Fibroblast of skin of left biceps (primary cell): ENCODE measurements at places on chromosomes 5 and 9.

DNA sequence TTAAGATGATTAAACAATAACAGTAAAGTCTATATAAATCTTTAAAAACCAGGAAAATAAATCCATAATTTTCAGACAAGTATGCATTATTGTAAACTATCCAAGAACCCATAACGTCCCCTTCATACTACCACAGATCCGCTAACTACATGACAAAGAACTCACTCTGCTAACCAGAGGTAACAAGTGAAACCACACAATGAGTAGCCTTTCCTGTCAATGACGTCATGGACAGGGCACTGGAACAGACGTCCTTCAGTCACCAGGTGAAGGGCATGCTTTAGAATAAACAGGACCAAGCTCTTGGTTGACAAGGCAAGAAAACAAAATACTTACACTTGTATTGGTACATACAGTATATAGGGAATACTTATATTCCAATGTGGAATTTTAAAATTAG lies 45.2 kb downstream of the RNF130 start:
- no peak for DNase-seq

DNA sequence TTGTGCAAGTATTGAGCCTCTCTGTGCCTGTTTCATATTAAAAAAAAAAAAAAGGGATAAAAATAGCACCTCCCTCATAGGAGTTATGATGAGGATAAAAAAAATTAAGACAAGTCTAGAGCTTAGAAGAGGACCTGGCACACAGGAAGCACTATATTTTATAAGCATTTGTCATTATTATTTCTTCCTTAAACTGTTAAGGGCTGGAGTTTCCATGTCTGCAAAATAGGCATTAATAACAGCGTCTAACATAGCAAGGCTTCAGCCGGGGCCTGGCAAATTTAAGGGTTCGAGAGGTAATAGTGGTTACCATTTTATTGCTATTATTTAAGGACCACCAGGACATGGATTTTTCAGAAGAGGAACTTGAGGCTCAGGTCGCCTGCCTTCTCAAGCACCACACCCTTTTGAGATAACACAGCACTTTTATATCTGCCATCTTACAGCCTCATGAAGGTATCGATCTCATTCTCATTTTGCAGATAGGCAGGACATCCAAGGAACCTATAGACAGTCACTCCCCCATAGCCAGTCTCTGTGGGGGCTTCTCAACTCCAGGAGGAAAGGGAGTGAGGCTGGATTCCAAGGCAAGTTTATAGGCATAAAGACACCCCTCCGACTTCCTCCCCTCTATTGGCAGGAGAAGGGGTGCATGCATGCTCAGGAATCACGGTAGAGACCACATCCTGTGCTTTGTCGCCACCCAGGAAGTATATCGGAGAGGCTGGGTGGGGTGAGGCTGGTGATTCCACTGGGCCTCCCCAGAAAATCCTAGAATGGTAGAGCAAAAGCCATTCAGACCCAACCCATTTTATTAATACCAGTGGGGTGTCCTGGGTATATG lies 2.4 kb downstream of the ANXA6 start:
- DNase-seq = no peak

DNA sequence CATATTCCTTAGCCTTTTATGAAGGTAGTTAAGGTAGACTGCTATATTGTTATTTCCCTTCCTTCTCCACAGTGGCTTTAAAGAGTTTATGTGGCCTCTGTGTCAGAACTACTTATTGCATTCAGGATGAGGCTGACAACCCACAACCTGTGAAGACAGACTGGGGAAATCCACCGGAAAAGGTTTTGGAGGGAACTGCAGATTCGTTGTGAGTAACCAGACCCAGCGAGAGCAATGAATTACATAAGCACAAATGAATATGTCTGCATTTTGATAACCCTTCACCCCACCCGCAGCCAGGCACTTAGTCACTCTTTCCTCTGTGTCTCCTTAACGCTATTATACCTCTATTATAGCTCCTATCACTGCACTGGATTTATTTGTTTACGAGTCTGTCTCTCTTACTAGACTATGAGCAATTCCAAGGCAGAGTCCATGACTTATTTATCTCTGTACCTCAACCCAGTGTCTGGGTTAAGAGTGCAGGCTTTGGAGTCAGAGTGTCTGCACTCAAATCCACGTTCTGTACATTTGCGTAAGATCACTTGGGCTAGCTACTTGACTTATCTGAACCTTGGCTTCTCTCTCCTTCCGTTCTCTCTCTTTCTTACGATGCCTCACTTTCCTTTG lies 19.2 kb downstream of the KCTD16 start:
- no peak for DNase-seq

DNA sequence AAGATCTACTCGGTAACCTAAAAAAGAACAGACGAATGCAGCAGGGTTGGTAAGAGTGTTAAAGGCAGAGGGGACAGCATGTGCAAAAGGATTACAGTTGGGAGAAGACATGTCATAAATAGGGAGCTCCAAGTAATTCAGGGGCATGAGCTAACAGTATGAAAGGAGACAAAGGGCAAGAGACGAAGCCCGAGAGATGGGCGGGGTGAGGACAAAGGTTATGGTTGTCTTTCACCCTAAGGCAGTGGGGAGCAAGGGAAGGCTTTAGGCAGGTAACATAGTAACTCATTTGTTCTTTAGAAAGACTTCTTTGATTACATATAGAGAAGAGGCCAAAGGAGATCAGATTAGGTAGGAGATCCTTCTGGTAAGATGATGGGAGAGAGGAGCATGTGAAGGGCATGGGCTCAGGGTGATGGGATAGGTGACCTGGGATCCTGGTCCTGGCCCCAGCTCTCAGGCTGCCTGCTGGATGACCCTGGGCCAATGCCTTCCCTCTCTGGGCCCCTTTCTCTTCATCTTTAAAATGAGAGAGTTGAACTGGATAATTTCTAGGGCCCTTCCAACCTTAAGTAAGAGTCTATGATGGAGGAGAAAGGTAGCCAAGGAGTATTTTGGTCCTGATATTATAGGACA lies 19.5 kb downstream of the MORN5 start:
- no peak for DNase-seq

GRCh38 chr5:41414598-41414997 lies 95.8 kb downstream of the PLCXD3 start:
- DNase-seq = peak; percentile 53

DNA sequence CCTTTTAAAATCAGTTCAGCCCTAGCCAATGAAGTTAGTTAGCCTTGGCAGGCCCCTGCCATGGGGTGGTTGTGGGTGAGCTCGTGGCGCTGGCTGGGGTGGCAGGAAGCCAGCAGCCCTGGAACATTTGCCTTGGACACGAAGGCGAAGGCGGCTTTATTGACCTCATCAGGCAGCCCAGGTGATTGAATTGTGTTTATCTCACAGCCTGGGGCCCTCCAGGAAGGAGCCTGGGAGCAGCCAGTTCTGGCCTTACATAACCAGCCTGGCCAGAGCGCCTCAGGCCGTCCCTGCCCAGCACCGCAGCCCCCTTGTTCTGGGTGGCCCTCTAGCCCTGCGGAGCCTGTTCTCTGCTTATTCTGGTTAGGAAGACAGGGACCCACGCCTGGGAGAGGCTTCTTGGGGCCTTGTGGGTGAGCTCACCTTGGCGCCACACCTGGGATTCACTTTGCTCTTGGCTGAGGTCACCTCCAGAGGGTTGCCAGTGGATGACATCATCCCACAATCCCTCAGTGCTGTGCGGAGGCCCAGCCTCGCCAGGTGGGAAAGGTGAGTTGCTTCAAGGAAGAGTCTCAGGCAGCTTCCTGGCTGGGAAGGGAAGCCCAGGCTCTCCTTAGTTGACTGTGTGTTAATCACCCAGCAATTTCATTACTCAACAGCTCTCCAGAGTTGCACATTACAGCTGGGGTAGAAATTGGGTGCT lies 54.4 kb upstream of the RPL26L1 start:
- no peak for DNase-seq

GRCh38 chr5:171650597-171650996 lies 135.0 kb upstream of the SMIM23 start:
- no peak for DNase-seq

- DNase-seq = peak; percentile 56
These were observed 37.4 kb downstream of the PRRX2 start for GRCh38 chr9:129702589-129703520.

DNA sequence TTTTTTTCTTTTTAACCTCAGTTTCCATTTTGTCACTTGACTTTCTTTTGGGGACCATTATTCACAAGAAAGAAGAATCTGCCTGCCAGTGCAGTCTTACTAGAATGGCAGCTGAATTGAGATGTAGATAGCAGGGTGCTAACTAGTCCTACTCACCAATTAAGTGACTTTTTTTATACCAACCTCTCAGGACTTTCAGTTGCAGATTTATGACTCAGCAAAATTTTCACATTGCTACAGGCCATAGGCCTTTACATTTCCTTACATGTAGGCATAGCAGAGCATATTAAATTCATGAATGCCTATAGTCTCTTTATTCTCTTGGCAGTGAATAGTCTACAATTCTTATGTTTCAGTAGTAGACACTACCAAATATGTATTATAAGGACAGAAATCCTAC lies 54.0 kb upstream of the FKTN start:
- no peak for DNase-seq

- no peak for DNase-seq
These were observed 4.8 kb upstream of the ENTPD2 start for GRCh38 chr9:137058521-137059234.

DNA sequence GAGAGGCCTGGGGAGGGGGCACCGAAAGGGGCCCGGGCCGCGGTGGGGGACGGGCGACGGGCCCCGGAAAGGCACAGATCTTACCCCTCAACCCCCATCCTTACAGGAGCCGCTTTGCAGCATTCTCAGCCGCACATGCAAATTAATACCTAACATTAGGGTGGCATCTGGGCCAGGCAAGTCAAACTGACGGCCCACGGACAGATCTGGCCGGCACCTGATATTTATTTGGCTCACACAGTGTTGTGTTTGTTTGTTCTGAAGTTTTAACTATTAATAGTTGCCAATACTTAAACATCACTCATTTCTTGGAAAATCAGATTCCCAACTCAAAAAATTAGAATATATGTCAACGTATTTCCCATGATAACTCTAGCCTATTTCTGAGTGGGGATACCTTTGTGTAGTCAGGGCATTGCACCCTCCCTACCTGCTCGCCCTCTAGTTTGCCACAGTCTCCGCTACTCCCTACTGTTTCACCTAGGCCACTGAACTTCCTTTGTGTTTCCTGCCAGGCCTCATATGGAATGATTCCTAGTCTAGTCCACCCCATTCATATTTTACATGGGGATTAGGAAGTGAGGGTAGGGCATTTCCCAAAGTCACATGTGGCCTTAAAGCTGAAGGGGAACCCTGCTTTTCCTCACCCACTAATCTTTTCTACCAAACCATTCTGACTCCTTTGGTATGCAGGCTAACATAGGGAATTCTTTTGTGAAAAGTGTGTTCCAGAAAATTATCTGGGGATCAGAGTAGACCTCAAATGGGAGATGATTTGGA lies 71.9 kb upstream of the LARP1 start:
- DNase-seq = no peak

- no peak for DNase-seq
These were observed 55.6 kb upstream of the KCNIP1 start for GRCh38 chr5:170448221-170448620.

DNA sequence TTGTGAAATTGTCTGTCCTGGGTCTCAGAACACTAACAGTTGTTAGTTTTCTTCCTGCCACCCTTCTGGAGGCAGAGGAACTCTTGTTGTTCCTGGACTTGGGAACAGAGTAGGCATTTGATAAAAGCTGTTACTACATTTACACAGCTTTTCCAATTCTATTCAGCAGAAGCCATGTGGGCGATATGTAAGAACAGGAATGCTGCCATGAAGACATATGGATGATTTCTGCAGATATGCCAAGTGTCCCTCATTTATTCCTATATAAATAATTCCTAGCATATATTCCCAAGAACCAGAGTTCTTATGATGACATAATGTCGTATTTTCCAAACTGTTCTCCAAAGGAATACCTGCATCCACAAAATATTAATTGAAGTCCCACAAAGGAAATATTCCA lies 135.9 kb upstream of the DAB2 start:
- DNase-seq = no peak

- no peak for DNase-seq
These were observed 119.8 kb downstream of the SSBP2 start for GRCh38 chr5:81631124-81631523.

- DNase-seq = no peak
These were observed 81.6 kb upstream of the KLF4 start for GRCh38 chr9:107571148-107571547.

- DNase-seq = no peak
These were observed 93.5 kb downstream of the SSBP2 start for GRCh38 chr5:81657386-81657785.

- DNase-seq = no peak
These were observed 415.1 kb upstream of the ADAMTSL1 start for GRCh38 chr9:18058564-18059442.

GRCh38 chr9:113998114-113998513 lies 80.0 kb downstream of the AMBP start:
- DNase-seq = no peak

DNA sequence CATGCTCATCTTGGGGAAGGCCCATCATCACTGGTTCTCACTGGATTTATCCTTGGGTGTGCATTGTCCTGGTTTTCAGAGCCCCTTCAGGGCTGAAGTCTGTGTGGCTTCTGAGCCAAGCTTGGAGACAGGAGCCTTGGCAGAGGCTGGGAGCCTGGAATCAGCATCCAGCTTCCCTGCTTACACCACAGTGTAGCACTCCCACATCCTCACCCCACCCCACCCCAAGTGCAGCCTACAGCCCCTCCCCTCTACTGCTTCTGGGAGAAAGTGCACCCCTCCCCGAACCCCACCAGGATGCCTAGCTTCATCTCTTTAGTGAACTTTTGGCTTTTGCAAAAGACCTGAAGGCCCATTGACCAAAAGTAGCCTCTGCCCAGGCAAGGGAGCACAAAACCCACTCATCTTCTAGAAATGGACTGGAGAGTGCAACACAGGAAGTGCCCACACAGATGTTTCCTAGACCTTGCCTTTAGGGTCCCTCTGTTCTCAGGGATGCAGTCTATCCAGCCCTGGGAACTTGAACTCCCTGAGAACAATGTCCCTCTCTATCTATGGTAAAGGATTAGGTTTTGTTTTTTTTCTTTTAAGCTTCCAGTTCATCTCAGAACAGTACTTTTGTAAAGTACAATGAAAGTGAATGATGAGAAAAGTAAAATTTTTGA lies 189.7 kb downstream of the PALM2AKAP2 start:
- no peak for DNase-seq

DNA sequence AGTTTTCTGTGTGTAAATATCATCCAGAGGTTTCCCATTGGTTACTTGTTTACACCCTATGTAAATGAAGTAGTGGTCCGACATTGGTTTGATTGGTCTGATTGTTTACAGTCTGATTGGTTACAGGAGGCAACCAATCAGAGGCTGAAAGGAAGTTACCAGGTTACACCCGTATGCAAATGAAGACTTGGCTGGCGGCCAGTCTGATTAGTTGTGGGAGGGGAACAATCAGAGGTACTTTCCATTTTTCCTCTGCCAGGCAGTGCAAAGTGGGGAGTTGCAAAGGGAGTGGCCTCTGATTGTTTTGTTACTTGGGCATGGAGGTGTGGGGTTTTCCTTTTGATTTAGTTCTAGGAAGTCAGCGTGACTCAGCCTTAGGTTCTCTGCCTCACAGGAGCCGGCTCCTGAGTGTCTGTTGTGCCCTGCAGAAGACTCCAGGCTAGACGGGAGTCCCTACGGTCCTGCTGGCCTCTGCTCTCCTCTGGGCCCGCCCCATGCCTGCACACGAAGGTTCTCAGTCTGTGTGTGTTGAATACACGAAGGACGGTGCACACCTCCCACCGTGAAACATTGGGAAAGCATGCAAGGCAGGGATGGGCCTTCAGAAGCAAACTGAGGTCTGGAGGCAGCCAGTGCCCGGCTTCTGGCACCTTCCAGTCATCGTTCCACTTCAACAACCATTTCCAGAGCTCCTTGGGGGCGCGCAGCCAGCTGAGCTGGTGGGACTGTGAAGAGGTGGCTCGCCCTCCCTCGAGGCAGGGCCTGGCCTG lies 42.9 kb downstream of the OLFM1 start:
- no peak for DNase-seq
